ENCODE measurements at places on chromosomes 16 and 17.

- DNase-seq = no peak
Measured at GRCh38 chr16:14011846-14012245, 59.3 kb upstream of the MRTFB start.

DNA sequence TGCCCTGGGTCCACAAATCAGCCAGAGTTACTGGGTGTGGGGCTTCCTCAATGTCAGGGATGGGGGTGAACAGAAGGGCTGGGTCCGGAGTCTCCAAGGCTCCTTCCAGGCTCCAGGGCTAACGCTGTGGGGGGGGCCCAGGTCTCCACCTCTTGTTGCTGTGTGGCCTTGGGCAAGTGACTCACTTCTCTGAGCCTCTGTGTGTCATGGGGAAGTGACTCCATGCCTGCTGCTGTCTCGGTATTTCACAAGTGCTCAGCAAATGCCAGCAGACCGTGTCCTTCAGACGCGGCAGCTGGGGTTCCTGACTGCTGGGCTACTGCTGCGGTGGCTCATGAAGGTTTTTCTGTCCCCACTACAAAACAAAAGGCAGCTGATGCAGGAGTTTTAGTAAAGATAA lies 26.6 kb downstream of the JPH3 start:
- DNase-seq = peak; percentile 4

DNA sequence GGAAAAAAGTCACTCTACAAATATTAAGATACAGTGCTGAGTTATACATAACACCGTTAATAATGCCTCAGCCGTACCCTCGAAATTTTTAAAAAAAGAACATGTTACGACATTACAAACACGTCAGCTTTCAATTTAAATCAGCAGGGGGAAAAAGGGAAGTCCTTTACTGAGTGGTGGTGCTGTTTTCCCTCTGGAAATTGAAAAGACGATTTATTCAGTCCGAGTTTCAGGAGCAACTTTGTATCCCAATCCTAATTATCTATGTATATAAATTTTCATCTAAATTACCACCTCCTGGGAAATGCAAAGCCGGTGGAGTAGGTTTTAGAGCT lies 1.3 kb downstream of the NETO2 start:
- DNase-seq = peak; percentile 49

GRCh38 chr16:82651921-82652601 lies 25.3 kb downstream of the CDH13 start:
- peak; percentile 34 for DNase-seq

DNA sequence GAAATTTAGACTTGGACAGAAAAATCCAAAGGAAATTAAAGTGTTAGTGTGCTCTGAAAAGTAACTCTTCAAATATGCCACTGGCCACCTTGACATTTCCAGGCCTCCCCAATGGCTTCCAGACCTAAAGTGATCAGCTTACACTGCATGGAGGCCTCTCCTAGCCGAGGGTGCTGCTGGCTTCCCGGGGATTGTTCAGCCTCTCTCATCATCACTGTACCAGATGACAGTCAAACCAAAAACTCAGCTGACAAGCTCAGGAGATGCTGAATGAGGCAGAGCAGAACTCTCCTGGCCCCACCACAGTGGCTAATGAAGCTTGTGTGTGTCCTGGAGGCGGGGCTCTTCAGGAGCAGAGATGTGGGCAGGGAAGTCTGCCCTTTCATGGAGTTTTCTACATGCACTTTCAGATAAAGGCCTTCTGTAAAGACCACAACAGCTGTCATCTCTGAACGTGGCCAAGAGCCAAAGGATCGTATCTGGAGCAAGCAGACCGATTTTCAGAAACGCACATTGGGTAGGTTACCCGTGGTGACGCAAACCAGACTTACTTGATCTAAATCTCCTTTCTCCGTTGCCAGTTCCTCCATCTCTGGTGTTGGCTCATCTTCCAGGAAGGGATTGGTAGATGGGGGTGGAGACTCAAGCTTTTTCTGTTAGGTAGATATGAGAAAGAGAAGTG lies 113.3 kb downstream of the VPS53 start:
- DNase-seq = no peak

GRCh38 chr16:68069511-68070248 lies 15.5 kb upstream of the NFATC3 start:
- no peak for DNase-seq

- no peak for DNase-seq
Measured at GRCh38 chr17:72422505-72423285, 301.9 kb downstream of the SOX9 start.

- no peak for DNase-seq
Measured at GRCh38 chr17:37197336-37197735, 178.4 kb upstream of the C17orf78 start.

- peak; percentile 63 for DNase-seq
Measured at GRCh38 chr16:88691924-88692560, 5.7 kb upstream of the SNAI3 start.

- DNase-seq = no peak
Measured at GRCh38 chr17:2390199-2390836, 10.5 kb downstream of the MNT start.

DNA sequence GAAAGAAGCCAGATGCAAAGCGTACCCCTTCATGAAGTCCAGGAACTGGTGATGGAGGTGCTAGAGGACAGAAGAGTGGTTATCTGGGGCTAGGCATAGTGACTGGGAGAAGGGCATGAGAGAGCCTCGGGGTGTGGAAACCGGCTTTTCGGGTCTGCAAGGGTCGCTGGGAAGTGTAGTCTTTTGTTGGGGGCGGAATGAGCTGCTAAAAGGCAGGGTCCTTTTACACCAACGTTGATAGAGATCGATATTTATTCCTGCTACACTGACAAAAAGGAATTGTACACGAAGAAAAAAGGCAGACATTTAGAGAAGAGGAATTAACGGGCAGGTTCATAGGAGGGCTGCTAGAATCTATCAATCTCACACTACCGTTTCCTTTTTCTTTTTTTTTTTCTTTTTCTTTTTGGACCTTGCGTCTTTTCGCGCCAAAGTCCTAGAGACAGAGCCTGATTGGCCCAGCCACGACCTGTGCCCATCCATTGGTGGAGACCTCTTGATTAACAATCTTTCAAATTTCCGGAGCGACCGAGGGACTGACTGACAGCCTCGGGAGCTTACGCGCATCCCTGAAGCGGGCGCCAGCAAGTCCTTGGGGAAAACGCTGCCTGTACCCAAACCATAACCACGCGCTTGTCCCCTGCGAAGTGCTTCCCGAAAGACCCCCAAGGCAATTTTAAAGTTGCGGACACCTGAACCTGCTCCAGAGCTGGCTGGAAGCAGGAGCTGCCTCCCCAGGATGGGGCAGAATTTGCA lies 27.7 kb upstream of the DHRS7B start:
- peak; percentile 63 for DNase-seq

DNA sequence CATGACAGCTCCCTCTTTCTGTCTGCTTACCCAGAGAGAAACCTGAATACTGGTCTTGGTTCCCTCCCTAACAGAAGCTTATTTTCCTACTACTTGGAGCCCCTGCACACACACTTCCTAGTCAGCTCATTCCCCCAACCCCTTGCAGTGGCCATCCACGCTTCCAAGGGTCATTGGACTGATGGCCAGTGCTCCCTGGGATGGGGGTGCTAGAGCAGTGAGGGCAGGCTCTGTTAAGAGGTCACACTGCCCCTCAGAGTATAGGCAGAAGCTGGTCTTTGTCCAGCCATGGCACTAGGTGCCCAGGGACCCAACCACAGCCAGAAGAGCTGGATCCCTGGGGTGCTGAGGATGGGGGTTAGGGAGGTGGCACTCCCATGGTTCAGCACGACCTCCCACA lies 12.5 kb downstream of the DRC3 start:
- no peak for DNase-seq

- no peak for DNase-seq
Measured at GRCh38 chr17:54945671-54946070, 22.8 kb downstream of the COX11 start.

DNA sequence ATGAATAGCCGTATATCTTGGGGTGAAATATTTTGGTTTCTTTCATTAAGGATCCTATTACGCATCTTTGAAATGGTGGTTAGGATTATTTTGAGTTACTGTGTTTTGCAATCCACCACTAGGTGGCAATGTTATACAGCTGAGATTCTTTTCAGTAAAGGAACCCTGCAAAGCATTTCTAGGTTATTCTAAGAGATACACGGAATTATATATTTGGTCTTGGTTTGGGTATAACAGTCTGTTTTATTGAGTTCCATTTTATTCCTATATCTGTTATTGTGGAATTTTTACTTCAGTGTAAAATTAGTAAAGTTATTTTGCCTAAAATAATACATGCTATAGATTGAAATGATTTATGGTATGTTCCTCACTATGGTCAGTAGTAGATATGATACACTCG lies 62.9 kb upstream of the CPHXL start:
- peak; percentile 80 for DNase-seq

DNA sequence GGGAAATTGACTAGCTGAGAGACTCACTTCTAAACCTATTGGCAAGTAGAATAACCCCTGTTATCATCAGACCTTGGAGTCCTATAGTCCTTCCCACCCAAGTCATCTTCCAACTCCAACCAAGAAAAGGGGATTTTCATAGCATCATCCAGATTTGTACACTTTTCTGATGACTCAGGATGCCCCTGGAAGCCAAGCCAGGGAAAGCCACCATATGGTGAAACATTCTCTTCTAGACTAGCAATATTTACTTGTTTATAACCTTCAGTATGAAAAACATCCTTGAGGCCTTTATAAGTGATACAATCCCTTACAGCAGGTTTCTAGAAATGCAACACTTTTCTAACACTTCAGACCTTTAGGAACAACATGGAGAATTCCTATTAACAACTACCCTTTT lies 618.8 kb upstream of the CDH11 start:
- no peak for DNase-seq

DNA sequence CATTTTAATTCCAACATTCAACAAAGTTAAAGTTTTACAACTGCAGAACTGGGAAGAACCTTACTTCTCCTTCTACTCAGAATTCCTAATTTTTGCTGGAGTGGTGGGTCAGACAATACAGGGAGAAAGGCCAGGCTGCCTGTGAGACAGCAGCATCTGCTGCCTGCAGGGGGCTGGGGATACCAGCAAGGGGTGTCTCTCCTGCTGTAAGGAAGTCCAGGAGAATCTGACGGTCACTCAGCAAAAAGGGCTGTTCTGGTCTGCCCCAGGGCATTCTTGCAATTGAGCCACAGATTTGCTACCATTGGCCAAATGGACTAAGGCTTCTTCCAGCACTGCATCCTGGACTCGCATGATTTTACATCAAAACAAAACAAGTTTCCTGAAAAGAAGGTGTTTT lies 426.6 kb upstream of the CDH11 start:
- no peak for DNase-seq

GRCh38 chr17:31738488-31738887 lies 120.6 kb downstream of the COPRS start:
- DNase-seq = no peak

DNA sequence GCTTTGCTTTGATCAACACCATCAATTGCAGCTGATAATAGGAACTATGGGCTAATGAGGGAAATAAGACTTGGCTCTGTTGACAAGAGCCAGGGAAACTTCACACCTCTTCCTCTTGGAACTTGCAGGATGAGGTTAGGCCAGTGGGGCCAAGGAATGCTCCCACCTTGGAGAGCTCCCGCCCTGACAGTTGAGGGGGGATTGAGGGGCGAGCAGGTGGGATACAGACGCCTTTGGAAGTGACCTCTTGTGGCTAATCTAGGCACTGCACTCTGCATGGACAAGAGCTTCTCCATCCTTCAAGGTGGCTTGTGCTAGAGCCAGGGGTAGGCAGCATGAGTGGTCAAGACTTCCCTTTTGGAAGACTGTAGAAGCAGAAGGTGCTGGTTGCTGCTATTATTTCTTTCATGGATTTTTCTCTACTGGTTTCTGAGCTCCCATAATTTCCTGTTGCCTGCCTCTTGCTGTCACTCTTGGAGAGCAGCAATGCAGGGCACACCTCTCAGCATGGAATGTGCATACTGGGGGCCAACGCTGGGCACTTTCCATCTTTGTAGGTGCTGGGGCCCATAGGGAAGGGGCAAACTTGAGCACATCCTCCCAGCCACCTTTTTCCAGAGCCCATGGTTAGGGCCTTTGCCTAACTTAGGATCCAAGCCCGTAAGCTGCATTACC lies 2.3 kb upstream of the PHF12 start:
- DNase-seq = peak; percentile 71

DNA sequence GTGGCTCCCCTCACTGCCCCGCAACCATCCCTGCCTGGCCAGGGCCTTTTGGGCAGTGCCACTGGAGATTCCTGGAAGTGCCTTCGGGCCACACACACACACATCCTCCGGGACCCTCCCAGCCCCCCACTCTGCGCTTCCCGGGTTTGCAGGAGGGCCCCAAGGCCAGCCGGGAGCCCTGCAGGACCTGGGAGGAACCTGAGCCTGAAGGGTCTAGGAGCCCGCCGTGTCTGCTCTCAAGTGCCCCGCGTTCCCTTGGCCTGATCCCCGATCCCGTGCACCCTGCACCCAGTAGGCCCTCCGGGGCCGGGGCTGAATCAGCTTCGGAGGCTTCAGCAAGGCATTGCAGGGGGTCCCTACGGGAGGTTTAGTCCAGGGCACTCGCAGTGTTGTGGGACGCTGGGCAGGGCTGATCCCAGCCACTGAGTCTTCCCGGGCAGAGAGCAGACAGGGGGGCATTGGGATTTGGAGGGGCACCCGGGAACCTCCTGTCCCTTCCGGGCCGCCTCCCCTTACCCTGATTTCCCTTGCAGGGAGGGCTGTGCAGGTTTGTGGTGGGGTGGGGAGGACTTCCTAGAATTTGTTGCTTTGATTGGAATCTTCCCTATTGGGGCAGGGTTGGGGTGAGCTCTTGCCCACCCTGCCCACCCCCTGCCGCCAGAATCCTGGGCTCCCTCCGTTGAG lies 36.9 kb downstream of the TMEM235 start:
- DNase-seq = no peak

DNA sequence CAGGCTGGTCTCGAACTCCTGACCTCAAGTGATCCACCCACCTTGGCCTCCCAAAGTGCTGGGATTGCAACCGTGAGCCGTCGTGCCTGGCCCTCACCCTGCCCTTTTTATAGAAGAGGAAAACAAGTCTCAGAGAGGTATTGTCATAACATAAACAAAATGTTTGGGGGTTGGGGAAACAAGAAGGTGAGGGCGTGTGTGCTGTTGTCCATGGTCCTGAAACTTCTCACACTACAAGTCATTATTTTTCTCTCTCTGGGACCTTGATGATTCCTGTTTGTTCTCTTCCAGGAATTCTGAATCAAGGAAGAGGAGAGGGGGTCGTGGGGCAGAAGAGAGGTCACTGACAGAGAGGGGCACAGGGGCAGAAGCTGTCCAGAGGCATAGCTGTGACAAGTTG lies 160.2 kb upstream of the LHX1 start:
- no peak for DNase-seq

DNA sequence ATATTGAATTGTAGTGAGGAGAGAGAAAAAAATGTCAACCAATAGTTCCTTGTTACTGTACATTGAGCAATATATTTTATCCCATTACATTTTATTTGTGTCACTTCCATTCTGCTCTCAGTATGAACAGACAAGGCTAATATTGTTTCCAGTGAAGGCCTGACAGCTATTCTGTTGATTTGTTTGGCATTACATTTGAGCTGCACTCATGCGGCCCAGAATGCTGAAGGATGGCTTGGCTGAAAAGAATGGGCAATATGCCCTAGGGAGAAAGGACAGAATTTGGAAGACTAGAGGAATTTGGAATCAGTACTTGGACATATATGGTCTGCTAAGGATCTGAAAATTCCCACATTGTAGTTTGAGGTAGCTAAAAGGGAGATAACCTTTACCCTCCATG lies 1294.4 kb downstream of the CDH8 start:
- DNase-seq = peak; percentile 48

GRCh38 chr16:46828943-46829342 lies 2.0 kb downstream of the C16orf87 start:
- peak; percentile 32 for DNase-seq

- DNase-seq = peak; percentile 86
Measured at GRCh38 chr17:60748204-60748603, 70.6 kb downstream of the BCAS3 start.
